Type B pancreatic cell (in vitro differentiated cells): ENCODE measurements at places on chromosomes 5 and 9. TPM values are rescaled to one million over a fixed set of nuclear protein-coding genes. Genes with fewer than 3 reads are reported as not detected.

Gene CBY3
- not detected in 2 replicates for total RNA-seq

Gene GPRIN1
- 3.3 and 6.0 TPM in 2 replicates for total RNA-seq

DNA sequence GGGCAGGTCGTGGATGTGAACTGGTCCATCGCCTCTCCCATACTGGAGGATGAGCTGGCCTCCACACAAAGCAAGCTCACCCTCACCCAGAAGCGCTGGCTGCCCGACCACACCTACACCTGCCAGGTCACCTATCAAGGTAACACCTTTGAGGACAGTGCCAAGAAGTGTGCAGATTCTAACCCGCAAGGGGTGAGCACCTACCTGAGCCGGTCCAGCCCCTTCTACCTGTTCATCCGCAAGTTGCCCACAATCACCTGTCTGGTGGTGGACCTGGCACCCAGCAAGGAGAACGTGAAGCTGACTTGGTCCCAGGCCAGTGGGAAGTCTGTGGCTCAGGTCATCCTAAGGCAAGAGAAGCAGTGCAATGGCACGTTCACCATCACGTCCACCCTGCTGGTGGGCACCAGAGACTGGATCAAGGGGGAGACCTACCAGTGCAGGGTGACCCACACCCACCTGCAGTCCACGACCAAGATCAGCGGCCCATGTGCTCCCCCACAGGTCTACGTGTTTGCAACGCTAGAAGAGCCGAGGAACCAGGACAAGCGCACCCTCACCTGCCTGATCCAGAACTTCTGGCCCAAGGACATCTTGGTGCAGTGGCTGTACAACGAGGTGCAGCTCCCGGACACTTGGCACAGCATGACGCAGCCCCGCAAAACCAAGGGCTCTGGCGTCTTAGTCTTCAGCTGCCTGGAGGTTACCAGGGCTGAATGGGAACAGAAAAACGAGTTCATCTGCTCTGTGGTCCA is 71.3 kb downstream of the INSL6 start:
- H3K36me3 ChIP-seq = peaks cover 10% of the 10 kb centered on the region
- no peak for DNase-seq
- H3K4me3 ChIP-seq = no peak overlapping the region
- H3K27me3 ChIP-seq = no peaks in the 10 kb centered on the region

- H3K36me3 ChIP-seq = no peaks in the 10 kb centered on the region
- no peak overlapping the region for H3K27ac ChIP-seq
- H3K27me3 ChIP-seq = no peaks in the 10 kb centered on the region
- no peak overlapping the region for H3K4me3 ChIP-seq
- no peak for DNase-seq
Measured at GRCh38 chr5:87650284-87650683, 237.6 kb upstream of the CCNH start.

- DNase-seq = no peak
- H3K36me3 ChIP-seq = no peaks in the 10 kb centered on the region
- H3K27me3 ChIP-seq = peaks cover 25% of the 10 kb centered on the region
Measured at GRCh38 chr9:38680837-38681445, 39.0 kb downstream of the FAM240B start.

Gene ZNF608
- 37.4 and 63.0 TPM in 2 replicates for total RNA-seq

- H3K27ac ChIP-seq = no peak overlapping the region
- no peaks in the 10 kb centered on the region for H3K27me3 ChIP-seq
- H3K36me3 ChIP-seq = peaks cover 19% of the 10 kb centered on the region
- no peak for DNase-seq
- peaks cover 6% of the 10 kb centered on the region for H3K4me1 ChIP-seq
Measured at GRCh38 chr9:93612052-93612795, 35.8 kb downstream of the PHF2 start.
